ENCODE measurements at places on chromosomes 13 and 19.
A peak's percentile ranks its signal among the peaks of the same experiment; 100 is the strongest.

GRCh38 chr19:1064661-1065605 is 2.0 kb upstream of the ARHGAP45 start:
- peak; percentile 94 for DNase-seq

- no peak for DNase-seq
These were observed 14.0 kb upstream of the TBC1D4 start for GRCh38 chr13:75495938-75496337.

- no peak for DNase-seq
These were observed 2.2 kb upstream of the CLEC17A start for GRCh38 chr19:14580623-14581237.

GRCh38 chr19:53311044-53311443 is 22.5 kb upstream of the ZNF845 start:
- no peak for DNase-seq

- no peak for DNase-seq
These were observed 2.0 kb downstream of the KCTD15 start for GRCh38 chr19:33798681-33799111.

DNA sequence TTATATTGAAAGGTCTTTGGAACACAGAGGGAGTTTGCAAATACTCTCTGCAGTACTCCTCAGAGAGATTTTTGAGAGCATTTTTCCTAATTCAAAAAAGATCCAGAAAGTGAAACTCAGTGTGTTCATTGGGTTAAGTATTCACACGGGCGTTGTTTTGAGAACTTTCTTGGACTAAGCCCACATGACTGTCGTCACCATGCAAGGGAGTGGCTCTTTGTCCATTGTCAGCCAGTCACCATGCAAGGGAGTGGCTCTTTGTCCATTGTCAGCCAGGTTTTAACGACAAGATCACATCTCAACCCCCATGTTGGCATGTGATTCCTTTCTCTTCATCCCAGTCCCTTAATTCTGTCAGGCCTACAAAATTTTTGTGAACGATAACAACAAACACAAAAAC is 81.2 kb upstream of the STK24 start:
- no peak for DNase-seq

DNA sequence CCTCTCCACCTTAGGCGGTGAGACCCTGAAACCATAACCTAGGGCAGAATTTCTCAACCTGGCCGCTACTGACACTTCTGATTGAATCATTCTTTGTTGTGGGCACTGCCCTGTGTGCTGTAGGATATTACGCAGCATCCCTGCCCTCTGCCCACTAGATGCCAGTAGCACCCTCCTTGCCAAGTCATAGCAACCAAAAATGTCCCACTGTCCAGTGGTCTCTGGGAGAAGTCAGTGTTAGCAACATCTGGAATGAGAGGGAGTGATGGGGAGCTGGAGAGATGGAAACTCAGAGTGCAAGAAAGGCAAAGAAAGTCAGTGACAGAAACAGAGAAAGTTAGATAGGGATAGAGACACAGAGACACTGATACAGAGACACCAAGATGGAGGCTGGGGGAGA is 13.6 kb downstream of the KLK4 start:
- DNase-seq: no peak

DNA sequence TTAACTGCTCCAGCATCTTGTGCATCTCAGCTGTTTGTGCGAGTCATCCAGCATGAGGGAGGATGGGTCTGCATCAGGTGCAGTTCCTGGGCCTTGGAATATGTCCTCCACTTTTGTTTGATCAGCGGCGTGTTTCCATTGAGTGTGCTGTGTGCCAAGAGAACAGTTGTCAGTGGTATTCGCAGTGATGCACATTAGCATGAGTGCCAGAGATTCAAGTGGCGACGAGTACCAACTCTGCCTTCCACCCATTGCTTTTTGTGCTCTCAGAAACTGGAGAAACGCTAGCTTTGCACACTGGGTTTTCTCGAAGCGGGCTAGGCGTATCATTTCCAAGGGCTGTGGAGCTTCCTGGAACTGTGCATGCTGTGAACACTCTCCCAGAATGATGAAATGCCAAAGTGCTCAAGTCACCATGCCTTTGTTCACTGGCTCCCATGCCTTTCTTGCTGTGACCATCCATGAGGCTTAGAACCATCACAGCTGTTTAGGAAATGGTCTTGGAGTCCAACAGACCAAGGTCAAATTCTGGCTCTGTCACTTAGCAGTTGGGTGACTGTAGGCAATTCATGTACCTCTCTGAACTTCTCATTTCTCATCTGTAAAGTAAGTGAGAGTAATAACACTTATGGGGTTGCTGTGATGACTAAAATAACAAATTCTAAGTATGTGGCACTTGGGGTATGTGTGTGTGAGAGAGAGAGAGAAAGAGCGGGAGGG is 18.4 kb downstream of the LRCH1 start:
- no peak for DNase-seq

DNA sequence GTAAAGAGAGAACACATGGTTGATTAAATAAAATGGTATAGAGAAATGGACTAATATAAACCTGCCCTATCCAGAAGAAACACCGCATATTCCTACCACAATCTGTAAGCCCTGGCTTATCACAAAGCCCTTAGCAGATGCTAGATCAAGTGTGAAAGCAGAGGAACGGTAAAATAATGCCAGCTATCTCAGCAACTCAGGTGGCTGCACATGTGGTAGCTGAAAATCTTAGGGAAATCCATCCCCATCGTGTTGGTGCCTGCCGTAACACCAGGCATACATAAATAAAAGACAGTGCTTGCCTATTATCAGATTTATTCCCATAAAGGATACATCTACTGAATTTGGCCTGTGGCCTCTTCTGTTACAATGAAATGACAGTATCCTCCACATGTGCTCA is 304.1 kb upstream of the MAB21L1 start:
- DNase-seq: no peak

- no peak for DNase-seq
These were observed 20.4 kb downstream of the ZNF708 start for GRCh38 chr19:21308773-21309172.

DNA sequence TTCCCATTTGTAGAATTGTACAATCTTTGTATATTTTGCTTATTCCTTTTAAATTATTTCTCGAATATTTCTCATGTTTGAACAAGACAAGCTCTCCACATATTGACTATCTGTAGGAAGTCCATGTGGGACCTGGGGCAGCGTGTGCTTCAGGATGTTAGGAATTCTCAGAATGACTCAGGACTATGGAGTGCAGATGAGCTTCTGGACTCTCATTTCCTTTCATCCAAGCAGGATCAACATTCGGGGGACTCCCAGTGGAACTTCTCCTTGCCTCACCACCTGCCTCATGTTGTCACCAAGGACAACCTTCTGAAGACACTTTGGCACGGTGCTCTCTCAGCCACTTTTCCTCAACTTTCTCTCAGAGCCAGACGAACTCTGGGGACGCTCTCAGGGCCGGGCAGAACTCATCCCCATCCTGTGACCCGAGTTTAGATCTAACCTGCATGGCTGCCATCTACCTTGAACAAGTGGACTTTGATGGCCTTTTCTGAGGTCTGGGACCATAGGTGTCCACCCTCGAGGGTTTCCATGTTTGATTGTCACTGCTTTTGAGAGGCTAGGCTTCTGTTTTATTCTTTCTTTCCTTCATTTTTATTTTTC is 441.7 kb downstream of the IRS2 start:
- no peak for DNase-seq

- no peak for DNase-seq
These were observed 875.4 kb upstream of the SLC10A2 start for GRCh38 chr13:103941506-103942140.

DNA sequence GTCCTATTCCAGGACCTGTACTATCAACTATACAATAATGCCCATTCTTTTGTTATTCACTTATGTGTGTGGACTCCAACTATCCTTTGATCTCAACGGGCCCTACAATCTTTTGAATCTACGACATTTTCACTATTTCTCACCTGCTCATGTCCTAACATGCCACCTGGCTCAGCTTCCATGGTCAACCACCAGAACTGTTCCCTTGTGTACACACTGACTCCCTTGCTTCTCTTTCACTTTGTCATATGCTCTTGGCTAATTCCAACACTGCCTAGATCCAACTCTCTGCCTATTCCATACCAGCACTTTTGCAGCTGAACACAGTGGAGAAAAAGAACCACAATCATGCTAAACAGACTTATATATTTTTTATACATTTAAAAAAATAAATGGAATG is 53.1 kb downstream of the MICU2 start:
- no peak for DNase-seq

DNA sequence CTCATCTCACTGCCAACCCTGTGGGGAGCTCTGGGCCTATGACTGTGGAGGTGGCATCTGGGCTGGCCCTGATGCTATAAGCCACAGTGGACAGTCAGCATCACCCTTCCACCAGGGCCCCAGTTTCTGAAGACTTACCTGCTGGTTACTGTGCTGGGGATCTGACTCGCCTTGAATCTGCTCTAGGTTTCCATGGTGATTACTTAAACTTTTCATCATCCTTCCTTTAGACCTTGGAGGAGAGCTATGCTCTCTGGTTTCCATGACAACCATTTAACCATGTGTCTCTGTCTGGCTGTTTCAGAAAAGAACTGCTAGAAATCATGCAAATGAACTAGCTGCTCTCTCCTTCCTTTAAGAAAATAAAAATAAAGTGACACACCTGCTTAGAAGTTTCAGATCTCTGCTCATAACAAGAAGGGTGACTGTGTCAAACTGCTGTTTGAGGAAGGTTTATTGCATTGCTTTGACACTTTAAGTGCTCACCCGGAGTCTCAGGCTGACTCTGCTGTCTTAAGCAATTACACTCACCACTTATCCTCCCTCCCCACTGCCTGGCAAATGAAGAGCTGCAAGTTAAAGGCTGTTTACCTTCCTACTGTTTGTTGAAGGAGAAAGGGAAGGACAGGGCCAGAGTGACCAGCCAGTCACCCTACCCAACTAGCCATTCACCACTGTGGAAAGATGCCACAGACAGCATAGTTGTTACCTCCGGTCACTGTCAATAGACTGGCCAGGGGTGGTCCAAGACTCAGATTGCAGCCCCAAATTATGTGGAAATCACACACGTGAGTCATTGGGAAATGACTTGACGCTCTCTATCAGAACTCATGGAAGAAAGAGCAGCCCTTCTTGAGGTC is 87.6 kb downstream of the HSPH1 start:
- DNase-seq: no peak

DNA sequence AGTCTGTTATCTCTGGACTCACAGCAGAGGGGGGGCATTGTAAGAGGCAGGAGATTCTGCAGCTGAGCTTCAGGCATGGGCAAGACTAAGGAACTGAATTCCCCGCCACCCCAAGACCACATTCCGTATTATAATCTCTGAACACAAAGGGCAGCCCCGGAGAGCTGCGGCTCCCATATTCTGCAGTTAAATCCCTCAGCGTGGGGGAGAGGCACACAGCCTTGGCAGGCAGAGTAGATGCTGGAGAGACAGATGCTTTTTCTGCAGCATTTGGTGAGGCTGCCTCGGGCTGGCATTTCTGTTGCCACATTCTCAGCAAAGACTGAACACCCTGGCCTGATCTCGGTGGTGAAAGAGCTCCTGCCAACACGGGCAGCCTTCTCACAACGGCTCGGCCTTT is 12.9 kb downstream of the CHAF1A start:
- no peak for DNase-seq

GRCh38 chr13:69912630-69913029 is 195.0 kb upstream of the ATXN8OS start:
- DNase-seq: no peak

GRCh38 chr13:106213028-106213757 is 322.3 kb downstream of the EFNB2 start:
- no peak for DNase-seq

DNA sequence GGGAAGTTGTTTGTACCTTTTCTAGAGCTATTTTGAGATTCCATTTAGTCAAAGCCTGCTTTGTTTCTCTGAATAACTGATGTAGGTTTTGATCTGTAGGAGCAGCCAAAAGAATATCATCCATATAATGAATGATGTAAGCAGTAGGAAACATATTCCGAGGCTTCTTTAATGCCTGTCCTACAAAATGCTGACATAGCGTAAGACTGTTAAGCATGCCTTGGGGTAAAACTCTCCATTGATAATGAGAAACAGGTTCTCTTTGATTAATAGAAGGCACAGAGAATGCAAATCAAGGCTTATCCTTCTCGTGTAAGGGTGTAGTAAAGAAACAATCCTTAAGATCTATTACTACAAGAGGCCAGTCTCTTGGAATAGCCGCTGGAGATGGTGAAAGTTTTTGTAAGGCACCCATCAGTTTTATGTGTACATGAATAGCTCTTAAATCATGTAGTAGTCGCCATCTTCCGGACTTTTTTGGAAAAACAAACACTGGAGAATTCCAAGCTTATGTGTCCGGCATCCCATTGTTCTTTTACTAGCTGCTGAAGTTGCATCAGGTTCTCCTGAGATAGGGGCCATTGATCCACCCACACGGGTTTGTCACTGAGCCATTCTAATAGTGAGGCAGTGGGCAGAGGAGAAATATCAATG is 13.5 kb downstream of the FPR3 start:
- DNase-seq: no peak

GRCh38 chr19:19276386-19276785 is 3.3 kb upstream of the TM6SF2 start:
- DNase-seq: no peak

GRCh38 chr19:4124638-4125037 is 716 bp upstream of the MAP2K2 start:
- no peak for DNase-seq

- no peak for DNase-seq
These were observed 3.9 kb downstream of the ZNF324B start for GRCh38 chr19:58455306-58455705.

DNA sequence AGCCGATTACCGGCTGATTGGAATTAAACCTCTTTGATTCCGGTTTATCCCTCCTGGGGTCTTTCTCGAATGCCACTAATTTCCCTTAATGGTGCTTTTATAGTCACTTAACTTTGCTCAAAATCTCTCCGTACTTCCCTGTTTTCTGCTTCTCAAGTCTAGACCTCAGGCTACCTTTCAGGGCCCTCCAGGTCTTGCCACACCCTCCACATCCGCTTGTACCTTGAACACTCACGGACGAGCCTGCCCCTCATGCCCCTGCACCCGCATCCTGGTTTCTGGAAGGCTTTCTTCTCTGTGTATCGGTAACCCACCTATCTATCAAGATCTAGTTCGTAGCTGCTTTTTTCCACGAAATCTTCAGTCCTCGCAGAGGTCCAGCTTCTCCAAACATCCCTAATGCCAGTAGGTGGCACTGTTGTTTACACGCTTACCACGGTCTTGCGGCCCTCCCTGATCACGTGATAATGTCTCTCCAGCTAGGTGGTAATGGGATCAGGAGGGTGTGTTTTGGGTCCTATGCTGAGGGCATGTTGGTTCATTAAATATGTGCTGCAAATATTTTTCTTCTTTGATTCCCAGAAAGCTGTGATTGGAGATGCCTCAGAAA is 13.8 kb downstream of the ATP12A start:
- DNase-seq: no peak

- no peak for DNase-seq
These were observed 5.2 kb upstream of the TM6SF2 start for GRCh38 chr19:19278315-19278714.
